ENCODE measurements at places on chromosomes 12 and 14. TPM values are rescaled to one million over a fixed set of nuclear protein-coding genes. Genes with fewer than 3 reads are reported as not detected.

Gene KRT71
- total RNA-seq: not detected

Gene FAM186B
- 0.93 TPM for total RNA-seq

Gene KRT77
- not detected for total RNA-seq

Gene ACSM4
- total RNA-seq: not detected

Gene TOMM20L
- total RNA-seq: not detected

Gene MYO1H
- total RNA-seq: not detected

Gene ADAM20
- 0.86 TPM for total RNA-seq

DNA sequence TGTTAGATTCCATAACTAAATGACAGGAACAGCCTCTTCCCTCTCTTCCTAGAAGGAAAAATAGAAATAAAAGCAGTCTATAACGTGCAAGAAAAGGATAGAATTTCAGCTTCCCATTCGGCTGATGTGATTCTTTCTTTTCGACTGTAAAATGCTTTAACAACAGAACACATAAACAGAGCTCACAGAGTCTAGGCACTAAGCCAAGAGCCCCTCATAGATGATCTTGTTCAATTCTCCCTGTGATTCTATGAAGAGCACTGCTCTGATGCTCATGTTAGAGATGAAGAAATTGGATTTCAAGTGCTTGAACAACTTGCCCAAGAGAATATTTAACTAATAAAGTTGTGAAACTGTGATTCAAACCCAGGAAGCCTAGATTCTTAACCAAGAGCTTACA is 232.7 kb downstream of the RPAP3 start:
- no peak for DNase-seq

- DNase-seq: no peak
These were observed 149.1 kb upstream of the ATP2B1 start for GRCh38 chr12:89857652-89858274.

DNA sequence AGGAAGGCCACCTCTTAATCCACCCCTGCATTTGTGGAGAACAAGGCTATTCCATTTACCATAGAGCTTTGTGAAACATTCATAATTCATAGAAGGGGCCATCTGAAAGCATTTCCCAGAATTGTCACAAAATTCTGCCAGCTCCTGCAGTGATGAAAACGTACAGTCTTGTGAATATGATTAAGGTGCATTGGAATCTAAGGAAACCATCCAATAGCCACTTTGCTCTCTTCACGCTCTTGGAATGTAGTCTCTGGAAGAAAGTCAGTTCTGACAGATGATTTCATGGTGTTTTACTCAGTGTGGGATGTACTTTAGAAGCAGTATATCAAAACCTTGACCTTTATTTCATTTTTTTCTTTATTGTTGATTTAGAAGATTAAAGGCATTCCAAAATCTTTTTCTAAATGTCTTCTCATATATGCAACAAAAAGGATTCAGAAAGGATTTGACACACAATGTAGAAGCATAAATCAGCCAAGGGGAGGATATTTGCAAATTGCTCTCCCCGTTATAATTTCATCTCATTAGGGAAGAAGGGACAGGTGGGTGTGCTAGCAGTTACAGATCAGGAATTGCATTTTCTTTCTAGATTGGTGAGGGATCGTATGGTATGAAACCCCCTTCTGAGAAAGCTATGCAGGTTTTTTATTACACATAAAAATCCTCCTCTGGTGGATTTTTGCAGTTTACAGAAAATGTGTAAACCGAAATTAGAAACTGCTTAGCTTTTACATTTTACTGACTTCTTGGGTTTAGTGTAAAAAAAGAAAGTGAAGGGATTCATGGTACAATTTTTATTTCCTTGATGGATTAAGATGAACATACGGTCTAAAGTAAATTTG is 390.2 kb downstream of the LRIG3 start:
- no peak for DNase-seq

DNA sequence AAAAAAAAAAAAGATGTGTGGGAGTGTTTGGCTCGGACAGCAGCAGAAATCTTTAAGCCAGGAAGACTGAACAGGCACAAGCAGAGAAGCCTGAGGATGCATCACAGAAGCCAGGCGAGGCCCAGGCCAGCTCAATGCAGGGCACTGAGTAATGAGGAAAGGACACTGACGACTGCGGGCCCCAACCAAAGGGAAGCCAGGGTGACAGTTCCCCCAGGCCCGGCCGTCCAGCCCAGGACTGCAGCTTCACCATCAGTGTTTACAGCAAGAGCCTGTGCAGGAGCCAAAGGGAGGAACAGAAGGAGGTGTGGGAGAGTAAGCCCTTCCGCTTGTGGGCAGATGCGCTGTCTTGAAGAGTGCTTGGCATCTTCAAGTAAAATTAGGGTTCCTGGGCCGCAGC is 205.3 kb upstream of the SFSWAP start:
- DNase-seq: no peak

DNA sequence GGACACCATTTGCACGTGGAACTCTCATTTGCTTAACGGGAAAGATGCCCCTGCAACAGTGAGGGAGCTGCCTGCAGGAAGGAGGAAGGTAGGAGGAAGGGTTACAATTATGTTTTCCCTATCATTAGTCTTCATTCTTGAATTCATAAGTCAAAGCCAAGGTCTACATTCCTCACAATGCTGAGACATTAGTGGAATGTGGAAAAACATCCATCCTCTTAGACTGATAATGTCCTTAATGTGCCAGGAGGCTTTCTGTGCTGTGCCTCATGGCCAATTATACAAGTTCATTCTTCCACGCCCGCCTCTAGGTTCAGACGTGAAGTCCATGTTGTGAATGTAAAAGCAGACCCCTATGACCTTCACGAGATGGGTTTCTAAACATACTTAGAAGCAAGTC is 1212.4 kb upstream of the TMEM132C start:
- DNase-seq: no peak

DNA sequence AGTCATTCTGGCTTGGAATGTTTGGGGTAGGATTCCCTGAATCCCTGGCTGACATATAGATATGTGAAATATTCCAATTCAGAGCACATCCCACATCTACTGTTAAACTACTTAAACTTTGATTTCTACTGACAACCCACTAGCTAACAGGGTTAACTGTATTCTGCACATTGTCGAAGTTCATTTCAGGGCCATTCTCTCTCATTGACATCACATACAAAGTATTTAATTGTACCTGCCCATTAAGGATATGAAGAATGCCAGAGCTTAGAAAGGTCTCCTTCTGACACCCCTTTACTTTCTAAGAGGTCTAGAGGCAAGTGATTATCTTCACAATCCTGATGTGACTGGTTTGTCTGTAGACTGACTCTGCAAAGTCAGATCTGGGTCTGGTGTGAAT is 2.8 kb upstream of the DCN start:
- DNase-seq: no peak

DNA sequence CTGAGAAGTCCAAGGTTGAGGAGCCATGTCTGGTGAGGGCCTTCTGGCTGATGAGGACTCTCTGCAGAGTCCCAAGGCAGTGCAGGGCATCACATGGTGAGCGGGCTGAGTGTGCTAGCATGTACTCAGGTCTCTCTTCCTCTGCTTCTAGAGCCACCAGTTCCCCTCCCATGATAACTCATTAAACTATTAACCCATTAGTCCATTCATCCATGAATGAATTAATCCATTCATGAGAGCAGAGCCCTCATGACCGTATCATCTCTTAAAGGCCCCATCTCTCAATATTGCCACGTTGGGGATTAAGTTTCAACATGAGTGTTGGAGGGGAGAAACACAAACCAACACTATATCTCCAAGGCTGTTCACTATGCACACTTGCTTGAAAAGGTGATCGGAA is 83.7 kb downstream of the TMEM30B start:
- no peak for DNase-seq

DNA sequence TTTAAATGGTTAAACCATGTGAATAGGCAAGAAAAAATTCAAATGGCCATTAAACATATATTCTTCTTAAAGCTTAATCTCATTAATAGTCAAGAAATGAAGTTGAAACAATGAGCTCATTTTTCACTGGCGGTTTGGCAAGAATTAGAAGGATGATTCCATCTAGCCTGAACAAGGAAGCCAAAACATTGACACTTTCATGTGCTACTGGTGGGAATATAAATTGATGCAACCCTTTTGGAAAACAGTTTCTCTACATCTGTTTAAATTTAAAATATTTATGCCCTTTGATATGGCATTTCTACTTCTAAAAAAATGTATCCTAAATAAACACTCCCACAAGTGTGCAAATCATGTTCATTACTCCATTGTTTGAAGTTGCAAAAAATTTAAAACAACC is 174.7 kb upstream of the HIF1A start:
- no peak for DNase-seq

GRCh38 chr14:90301668-90302090 is 30.1 kb downstream of the NRDE2 start:
- DNase-seq: no peak

- DNase-seq: no peak
These were observed 25.0 kb upstream of the NR1H4 start for GRCh38 chr12:100448656-100449055.

GRCh38 chr12:88015825-88016224 is 13.4 kb downstream of the C12orf50 start:
- DNase-seq: no peak

GRCh38 chr12:27906127-27906500 is 66.4 kb downstream of the PTHLH start:
- DNase-seq: no peak

All from activated B cell treated with CpG ODN at 0.5 μM for 24 hours (primary cell).